ENCODE measurements at places on chromosomes 3 and 15.

GRCh38 chr3:30643763-30644462 is 37.5 kb downstream of the TGFBR2 start:
- DNase-seq = no peak

- DNase-seq = no peak
Measured at GRCh38 chr3:38800511-38800910, 15.5 kb downstream of the SCN10A start.

- DNase-seq = peak; percentile 17
Measured at GRCh38 chr3:15636028-15636709, 34.6 kb downstream of the BTD start.

DNA sequence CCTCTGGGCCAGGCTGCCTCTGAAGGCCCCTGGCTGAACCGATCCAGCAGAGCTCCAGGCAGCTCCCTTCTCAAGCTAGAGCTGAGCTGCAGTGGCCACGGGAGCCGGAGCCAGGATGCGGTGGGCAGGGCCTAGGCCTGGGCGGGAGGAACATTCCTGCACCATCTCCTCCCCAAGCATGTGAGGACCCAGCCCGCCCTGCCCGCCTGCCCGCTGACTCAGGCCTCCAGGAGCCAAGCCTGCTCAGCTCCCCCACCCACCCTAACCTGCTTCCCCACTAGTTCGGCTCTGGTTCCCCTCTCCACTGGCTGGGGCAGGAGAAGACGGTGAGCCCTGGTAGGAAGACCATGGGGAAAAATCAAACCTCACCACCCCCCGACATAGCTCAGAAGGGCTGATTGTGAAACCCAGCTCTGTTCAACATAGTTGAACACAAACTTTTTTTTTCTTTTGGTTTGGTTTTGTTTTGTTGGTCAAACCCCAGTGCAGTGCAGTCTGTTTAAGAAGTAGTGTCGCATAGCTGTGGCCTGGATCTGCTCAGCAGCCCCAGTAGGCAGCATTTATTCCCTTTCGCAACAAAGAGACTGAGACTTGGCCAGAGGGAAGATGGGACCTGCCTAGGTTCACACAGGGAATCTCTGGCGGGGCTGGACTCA is 13.5 kb downstream of the SNX33 start:
- DNase-seq = no peak

GRCh38 chr3:40452562-40452875 is 4.6 kb upstream of the RPL14 start:
- no peak for DNase-seq

DNA sequence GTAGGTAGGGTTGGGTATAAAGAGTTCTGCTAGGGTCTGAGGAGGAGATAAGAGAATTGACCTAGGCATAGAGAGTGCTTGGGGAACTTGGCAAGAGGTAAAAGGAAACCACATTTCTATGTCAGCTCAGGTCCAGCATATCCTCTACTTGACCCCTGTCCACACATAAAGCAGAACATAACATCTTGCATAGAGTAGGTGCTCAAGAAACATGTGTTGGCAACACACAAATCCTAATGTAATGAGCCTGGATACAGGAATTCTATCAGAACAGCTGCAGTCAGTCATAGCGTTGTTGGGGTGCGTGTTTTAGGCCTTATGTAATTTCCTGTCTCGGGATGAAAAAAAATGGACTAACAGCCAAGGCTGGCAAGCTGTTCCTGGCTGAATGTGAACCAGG is 35.0 kb upstream of the PLCL2 start:
- no peak for DNase-seq

DNA sequence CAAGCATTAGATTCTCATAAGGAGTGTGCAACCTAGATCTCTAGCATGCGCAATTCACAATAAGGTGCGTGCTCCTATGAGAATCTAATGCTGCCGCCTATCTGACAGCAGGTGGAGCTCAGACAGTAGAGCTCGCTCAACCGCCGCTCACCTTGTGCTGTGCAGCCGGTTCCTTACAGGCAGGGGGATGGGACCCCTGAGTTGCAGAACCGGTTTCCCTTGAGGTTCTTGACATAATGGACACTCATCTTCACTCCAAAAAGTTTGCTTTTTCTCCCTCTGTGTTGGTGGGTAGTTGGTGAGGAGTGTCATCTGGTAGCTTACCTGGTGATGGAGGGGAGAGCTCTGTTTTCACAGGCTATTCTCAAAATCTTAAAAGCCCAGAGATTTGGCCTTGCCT is 324.0 kb upstream of the TBL1XR1 start:
- no peak for DNase-seq

- no peak for DNase-seq
Measured at GRCh38 chr3:69353088-69353478, 32.8 kb downstream of the FRMD4B start.

DNA sequence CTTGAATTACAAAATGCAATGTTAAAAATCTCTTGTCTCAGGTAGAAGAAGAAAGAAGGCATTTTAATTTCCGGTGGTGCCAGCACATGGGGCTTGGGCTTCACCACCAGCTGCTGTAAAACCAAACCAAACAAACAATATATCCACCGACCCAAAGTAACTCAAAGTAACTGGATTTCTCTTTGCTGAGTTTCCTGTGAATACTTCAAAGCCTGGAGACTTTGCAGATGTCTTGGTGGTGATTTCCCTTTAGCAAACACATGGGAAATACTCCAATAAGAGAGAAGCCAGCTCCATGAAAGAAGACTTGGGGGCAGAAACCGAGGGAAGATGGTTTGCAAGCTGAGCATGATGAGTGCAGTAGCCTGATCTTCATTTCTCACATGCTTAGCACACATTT is 62.6 kb downstream of the EIF4E3 start:
- DNase-seq = no peak

GRCh38 chr3:107956991-107957900 is 133.6 kb downstream of the CD47 start:
- no peak for DNase-seq

DNA sequence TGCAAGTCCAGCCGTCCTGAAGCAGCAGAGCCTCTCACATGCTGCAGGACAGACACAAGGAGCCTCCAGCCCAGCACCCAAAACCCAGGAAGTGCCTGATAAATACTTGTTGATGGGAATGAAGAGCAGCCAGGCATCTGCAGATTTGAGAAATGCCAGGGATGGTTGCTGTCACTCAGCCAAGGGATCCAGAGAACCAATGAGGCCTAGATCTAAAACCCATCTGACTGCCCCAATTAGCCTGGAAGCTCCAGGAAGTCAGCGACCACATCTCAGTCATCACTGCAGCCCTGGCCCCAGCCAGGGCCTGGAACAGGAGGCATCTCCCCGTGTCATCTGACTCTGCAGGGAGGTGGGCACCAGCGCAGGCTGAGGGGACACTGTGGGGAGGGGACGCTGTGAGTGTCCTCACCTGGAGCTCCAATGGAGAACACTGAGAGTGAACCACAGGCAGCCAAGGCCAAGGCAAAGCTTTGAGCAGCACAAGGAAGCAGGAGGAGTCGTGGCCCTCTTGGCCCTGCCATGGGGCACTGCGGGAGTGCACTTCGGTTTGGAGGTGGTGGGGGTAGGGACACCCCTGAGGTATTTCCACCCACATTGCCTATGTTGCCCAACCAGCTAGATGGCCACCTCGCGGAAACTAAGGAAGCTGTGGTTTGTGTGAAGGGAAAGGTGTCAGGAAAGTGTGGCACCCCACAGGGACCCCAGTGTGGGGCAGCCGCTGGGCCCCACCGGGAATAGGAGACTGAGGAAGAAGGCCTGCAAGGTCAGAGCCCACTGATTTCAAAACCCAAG is 229.5 kb downstream of the VPS13C start:
- DNase-seq = no peak

DNA sequence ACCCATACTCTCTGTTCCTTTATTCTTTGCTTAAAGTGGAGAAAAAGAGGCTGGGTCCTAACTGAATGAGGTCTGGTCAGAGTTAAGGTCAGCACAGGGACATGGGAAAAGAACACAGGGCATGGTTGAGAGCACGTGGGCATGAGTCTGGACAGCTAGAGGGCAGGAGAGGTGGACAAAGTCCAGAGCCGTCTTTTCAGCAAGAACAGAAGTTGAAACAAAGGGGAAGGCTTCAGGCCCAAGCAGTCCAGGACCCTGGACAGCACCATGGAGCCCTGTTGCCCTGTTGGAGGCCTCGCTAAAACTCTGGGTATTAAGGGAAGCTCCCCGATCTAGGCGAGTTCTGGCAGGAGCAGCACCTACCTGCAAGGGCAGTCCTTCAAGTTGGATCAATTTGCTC is 50.7 kb downstream of the XYLB start:
- no peak for DNase-seq
